ENCODE measurements at places on chromosomes 12 and 14.

GRCh38 chr12:127435439-127435838 is 831.5 kb upstream of the TMEM132C start:
- no peak for DNase-seq

- no peak for DNase-seq
Measured at GRCh38 chr14:102796661-102797190, 19.5 kb downstream of the TRAF3 start.

GRCh38 chr12:65922077-65922476 is 97.8 kb downstream of the HMGA2 start:
- no peak for DNase-seq

DNA sequence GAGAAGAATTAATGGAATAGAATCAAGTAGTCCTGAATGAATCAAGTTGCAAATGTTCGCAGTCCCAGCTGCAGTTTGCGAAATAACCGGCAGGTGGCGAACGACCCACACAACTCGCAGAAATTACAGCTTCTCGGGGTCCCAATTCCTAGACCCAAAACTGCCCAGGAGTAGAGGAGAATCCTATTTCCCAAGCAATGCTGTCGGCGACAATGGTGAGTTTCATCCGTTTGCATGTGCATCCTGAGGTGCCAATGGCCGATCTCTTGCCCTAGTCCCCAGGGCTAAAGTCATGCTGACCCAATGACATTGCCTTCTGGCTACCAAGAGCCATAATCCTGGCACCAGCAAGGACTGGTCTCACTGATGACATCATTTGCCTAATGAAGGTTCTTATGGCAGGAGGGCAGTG is 8.5 kb upstream of the ASCL1 start:
- peak; percentile 79 for DNase-seq

DNA sequence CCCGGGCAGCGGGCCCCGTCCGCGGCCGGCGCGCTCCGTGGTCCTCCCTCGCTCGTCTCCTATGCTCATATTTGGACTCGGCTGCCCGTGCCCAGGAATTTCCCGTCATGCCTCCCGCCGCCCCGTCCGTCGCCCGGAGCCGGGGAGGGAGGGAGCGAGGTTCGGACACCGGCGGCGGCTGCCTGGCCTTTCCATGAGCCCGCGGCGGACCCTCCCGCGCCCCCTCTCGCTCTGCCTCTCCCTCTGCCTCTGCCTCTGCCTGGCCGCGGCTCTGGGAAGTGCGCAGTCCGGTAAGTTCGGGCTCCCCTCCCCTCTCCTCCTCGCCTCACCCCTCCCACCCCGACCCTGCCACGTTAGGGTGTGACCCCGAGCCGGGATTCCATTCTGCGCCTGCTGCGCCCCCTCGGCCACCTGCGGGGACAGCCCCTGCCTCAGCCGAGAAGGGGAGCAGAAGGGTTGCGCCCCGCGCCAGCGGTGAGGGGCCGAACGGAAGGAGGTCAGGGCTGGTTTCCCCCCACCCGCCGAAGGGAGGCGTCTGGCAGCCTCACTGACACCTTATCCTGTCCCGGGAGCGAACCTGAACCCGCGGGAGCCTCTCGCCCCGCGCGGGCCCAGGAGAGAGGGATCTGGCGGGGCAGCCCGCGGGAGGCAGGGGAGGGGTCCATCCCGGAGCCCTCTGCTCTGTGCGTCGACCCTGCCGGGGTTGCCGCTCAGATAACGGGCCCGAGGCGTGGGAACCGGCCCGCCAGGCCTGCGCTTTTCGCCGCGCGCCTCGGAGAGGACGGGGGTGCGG is at the start of gene MSRB3:
TSS of gene MSRB3 (plus strand) at position 108 of the 793 bp plus-strand sequence. CDS start 29,897 bp downstream, outside the sequence.
- peak; percentile 73 for DNase-seq
